ENCODE measurements at places on chromosomes 2 and 18. TPM values are rescaled to one million over a fixed set of nuclear protein-coding genes. Genes with fewer than 3 reads are reported as not detected.

The SNTG2 gene
- total RNA-seq: 0.99 TPM

DNA sequence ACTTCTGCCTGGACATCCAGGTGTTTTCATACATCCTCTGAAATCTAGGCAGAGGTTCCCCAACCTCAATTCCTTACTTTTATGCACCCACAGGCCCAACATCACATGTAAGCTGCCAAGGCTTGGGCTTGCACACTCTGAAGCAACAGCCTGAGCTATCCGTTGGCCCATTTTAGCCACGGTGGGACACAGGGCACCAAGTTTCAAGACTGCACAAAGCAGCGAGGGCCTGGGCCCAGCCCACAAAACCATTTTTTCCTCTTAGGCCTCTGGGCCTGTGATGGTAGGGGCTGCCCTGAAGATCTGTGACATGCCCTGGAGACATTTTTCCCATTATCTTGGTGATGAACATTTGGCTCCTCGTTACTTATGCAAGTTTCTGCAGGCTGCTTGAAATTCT lies 5.9 kb downstream of the C2orf69 start:
- DNase-seq: no peak

DNA sequence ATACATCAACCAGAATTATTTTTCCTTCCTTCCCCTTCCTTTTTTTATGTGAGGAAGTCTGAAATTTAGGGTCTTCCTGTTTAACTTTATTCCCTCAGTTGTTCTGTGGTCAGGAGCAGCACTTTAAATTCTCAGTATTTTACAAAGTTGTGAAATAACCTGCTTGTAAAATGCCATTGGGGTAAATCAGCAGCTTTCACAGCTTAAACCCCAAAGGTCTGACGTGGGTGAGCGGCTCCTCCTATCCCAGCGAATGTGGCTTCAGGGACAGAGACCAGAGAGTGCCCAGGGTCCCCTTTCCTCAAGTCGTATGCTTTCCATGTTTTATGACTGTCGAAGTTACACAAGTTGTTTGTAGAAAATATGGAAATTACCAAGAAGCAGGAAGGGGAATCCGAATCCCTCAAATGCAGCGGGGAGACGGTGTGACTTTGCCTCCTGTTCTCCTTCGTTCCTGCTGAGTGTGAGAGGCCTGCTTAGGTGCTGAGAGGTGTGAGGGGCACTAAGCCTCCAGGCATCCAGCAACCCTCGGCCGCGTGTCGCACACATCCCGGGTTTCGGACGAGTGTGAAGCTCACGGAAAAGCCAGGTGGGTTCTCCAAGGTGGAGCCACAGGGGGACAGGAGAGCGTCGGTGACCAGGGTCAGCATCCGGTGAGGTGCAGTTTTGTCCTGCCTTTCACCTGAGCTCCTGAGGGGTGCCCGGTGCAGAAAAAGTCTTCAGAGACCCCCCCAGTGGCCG lies 10.8 kb upstream of the KCNG2 start:
- DNase-seq: peak; percentile 33

The SERPINB10 gene
- not detected for total RNA-seq

DNA sequence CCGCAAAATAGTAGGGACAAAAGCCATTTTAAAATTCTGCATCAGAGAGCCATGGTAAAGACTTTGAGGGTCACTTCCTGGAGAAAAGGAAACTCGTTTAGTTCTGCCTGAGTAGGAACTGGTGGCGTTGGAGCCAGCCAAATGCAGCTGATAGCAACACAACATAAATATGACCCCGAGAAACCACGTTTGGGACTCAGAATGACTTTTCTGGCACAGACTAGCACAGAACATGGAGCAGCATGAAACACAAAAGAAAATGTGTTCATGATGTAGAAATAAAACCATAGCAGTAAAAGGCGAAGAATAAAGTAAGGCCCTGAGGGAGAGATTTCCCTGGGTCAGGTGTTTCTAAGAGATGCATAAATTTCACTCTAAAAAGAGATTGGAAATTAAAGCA lies 149.2 kb upstream of the KLHL29 start:
- DNase-seq: no peak

- DNase-seq: no peak
Measured at GRCh38 chr2:169891593-169892298, 64.5 kb downstream of the UBR3 start.

The EN1 gene
- not detected for total RNA-seq

GRCh38 chr2:120751553-120751952 lies 15.9 kb downstream of the GLI2 start:
- no peak for DNase-seq

The GBX2 gene
- total RNA-seq: not detected

The CD8B2 gene
- not detected for total RNA-seq

The IMP4 gene
- total RNA-seq: 86.0 TPM

The ALK gene
- 1.2 TPM for total RNA-seq

The CDK15 gene
- total RNA-seq: 0.81 TPM

- no peak for DNase-seq
Measured at GRCh38 chr2:182724656-182725055, 8.6 kb downstream of the DNAJC10 start.

DNA sequence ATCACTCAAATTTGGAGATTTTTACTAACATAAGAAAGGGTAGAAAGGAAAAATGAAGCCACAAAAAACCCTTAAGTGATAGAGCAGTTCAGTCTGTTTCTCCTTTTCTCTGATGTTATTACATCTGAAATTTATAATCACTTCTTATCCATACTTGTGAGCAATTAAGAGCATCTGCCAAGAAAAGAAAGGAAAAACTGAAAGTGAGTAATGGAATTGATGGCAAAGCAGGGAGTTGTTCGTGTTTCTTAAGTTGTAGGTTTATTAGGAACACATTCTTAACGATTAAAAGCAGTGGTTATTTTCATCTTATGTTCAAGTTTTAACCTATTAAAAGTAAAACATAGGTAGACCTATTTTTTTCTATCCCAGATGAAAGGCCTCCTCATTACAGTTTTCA lies 277.7 kb downstream of the RND3 start:
- no peak for DNase-seq

DNA sequence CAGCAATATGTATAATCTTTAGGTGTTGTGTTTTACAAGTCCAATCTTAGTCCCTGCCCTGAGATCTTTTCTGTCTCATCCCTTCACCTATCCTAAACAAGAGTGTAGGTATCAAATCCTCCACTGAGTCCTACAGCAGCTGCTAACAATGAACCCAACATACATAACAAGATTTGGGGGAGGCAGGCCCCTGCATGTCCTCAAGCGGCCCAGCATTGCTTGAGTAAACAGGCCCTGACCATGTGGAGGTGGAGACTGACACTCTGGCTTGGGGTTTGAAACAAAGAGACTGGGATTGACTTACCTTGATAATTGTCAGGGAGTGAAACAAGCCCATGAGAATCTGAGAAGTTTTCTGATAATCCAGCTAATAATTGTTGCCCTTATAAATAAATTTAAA lies 213.4 kb downstream of the STK39 start:
- no peak for DNase-seq

DNA sequence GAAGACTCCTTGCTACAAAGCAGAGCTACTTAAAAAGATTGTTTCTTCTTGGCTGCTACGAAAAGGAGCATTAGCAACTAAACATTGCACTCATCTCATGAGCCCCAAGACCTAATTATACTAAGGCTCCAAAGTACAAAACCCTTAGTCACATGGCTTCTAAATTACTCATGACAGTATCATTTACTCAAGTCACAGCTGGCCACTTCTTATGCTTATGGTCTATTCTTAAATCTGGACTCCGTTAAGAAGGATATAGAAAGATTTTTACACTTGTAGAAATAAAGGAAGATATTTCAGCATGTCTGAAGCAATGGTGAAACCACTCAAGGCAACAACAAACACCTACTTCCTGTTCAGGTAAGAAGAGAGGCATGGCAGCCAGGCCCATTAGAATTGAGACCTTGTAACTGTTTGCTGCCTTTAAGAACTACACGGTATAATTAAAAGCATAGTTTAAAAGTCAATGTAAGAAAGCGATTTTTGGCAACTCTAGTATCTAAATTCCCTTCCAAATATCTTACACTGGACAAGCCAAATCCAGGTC lies 12.7 kb downstream of the ANKRD44 start:
- DNase-seq: no peak

DNA sequence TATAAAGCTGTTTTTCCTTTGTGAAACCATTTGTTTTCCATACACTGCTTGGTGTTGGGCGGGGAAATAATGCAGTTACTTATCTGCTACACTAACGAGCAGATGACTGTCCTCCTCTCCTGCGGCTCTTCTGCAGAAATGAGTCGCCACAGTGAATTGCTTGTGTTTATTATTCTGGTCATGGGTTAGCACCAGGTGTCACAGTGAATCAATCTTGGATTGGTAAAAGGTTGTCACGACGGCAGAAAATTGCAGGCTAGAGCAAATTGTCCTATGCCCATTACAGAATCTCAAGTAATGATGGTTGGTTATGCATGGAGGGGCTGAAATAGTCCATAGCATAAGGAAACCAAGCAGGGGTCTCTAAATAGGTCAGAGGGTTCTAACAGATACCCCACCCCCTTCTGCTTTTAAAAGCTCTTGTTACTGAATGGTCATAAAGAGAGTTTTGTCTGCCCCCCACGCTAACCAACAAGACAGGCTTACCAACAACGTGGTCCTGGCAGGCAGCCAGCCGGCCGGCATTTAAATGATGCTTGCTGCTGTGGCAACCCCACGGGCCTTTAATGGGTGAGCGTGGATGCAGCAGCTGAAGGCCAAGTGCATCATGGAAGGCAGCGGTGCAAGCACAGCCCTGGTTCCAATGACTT lies 29.5 kb downstream of the RAB31 start:
- no peak for DNase-seq

DNA sequence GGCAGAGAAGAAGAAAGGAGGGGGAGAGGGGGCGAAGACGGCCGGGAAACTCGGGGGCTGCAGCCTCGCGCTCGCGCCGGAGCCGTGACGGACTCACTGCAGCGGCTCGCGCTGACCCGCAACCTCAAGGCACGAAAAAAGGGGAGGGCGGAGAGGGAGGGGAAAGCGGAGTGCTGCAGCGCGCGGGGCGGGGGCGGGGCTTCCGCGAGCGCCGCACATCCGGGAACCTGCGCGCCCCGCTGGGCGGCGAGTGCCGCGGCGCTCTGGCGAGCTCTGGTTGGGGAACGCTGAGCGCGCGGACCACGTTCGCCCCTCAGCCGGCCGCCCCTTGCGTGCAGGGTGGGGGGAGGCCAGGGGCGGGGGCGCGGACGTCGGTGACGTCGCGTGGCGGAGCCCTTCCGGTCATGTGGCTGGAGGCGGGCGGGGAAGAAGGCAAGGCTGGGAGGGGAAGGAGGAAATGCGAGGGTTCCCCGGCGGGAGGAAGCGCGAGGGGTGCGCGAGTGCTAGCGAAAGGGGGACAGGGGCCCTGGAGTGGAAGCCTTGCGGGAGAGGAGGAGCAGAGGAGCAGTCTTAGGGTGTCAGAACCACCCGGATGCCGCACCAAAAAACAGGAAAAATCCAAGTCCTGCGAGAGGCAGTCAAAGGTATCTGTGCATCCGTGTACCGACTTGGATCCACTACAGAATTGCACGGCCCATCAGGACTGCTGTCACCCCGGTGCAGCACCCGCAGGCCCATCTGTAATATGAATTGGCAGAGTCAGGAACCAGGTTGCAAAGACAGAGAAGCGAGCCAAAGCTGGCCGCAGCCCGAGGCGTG lies at the start of gene PPP3R1:
TSS of gene PPP3R1 (minus strand) at position 133 of the 819 bp plus-strand sequence. CDS start 405 bp downstream, outside the sequence.
- peak; percentile 98 for DNase-seq

- no peak for DNase-seq
Measured at GRCh38 chr2:137951586-137951985, 12.7 kb upstream of the HNMT start.

DNA sequence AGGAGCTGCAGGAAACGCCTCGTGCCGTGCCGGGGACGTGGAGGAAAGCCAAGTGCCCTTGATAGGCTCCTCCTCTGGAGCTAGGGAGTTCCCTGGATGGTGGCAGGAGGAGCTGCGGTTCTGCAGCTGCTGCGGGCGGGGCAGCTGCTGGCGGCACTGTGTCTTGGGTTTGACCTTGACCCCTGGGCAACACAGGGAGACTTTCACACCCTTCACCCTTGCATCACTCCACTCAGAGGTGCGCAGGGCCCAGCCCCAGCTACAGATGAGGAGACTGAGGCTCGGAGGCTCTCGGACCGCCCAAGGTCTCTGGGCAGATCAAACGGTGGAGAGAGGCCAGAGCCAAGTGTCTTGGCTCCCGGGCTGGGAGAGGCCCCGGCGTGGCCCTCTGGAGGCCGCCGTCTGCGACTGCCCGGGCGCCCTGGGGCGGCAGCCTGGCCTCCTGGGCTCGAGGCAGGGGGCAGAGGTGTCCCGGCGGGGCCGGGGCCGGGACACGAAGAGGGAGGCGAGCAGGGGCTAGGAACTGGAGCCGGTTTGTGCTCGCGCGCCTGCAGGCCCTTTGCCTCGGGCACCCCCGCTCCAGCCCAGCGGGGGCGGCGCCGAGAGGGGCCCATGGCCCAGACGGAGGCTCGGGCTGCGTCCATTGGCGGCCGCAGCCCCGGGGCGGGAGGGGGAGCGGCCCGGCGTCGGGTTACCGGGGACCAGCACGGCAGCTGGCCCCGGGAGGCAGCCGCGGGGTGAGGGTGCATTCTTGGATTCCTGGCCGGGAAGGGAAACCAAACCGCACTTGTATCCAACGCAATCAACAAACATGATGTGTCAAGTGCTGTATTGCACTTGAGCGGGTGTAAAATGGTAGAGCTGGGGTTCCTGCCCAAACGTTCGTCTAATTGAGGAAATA lies 129.6 kb upstream of the SLC1A4 start:
- peak; percentile 97 for DNase-seq

The SULT1C4 gene
- 2.6 TPM for total RNA-seq

- no peak for DNase-seq
Measured at GRCh38 chr2:198900141-198900540, 557.6 kb downstream of the SATB2 start.

DNA sequence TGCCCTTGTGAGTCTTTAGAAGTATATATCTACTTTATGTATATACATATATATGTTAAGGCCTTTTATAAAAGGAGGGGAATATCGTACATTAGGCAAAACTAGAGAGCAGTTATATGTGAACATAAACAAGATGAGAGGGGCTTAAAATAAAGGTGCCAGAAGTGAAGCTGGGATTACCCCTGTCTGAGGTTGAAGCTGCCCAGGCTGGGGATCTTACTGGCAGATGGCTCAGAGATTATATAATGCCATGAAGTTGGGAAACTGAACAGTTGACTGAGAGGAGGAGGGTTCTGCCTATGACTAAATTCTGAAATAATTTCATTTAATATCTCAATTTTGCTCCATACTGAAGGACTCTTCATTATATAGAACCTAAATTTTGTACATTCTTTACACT lies 6.0 kb downstream of the PNO1 start:
- DNase-seq: no peak

The CARF gene
- total RNA-seq: 17.4 TPM

- DNase-seq: no peak
Measured at GRCh38 chr18:48165111-48165866, 234.8 kb upstream of the SMAD2 start.

DNA sequence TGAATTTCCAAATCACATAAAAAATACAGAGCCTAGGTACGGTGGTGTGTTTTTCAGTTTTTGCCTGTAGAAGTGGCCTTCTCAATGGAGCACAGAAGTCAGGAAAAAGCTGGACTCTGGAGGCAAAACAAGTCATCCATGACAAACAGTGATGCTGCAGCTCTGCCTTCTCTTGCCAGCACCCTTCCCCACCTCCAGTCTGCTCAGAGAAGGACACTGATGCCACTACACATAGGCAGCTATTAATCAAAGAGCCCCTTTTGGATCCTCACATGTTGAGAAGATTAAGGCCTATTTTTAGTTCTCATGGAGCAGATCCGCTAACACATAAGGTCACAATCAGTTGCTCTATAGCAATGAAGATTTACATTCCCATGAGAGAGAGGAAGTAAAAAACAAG lies 181.6 kb upstream of the GALNT5 start:
- DNase-seq: no peak

Measured in sigmoid colon (tissue), 7 donors.